Stimulated activated naive CD4-positive, alpha-beta T cell (primary cell): ENCODE measurements at places on chromosomes 7 and 10.

- DNase-seq, result no peak
These were observed 91.7 kb downstream of the ATE1 start for GRCh38 chr10:121836171-121836570.

GRCh38 chr10:782751-783648 lies 93.5 kb upstream of the DIP2C start:
- no peak for DNase-seq

- DNase-seq, result no peak
These were observed 258.1 kb downstream of the RPS24 start for GRCh38 chr10:78291722-78292121.

DNA sequence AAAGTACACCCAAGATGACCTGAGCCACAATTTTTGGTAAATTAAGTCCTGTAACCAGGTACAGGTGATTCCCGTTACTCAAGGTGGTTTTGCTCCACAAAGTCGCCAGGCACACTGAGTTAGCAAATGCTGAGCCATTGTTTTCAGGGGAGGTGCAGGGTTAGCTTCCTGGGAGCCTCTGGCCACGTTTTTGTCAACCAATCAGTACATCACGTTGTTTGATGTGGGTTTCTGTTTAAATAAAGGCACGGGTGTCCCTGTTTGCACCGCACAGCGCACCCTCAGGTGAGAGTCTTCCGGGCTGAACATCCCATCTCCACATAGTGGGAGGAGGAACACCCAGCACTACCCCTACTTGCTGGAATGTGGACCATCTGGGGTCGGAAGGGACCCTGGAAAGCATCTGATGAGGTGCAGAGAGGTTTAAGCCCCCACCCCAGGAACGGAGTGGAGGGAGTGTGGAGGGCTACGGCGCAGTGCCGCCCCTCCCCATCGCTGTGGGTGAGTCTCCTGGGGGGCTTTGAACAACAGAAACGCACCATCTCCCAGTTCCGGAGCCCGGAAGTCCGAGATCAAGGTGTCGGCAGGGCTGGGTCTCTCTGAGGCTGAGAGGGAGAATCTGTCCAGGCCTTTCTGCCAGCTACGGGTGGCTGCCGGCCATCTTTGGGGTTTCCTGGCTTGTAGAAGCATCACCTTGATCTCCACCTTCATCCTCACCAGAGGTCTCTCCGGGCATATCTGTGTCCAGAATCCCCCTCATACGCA lies 42.5 kb downstream of the PRKAG2 start:
- DNase-seq, result no peak

DNA sequence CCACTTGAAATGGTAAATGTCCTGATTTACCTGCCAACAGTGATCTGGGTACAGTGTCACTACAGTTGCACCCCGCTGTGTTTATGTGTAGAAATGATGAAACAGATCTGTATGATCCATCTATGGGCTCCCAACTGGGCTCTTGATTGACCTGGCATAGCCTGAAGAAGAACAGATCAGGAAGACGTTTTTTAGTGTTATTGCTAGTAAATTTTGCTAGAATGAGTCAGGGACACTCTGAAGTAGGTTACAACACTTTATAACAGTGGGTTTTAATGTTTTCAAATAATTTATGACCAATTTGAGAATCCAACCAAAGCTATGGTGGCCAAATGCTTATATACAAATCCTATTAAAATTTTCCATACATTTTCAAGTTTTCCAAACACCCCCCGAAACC lies 110.3 kb downstream of the DKK1 start:
- no peak for DNase-seq

- no peak for DNase-seq
These were observed 12.2 kb downstream of the ADAM12 start for GRCh38 chr10:126375926-126376554.

DNA sequence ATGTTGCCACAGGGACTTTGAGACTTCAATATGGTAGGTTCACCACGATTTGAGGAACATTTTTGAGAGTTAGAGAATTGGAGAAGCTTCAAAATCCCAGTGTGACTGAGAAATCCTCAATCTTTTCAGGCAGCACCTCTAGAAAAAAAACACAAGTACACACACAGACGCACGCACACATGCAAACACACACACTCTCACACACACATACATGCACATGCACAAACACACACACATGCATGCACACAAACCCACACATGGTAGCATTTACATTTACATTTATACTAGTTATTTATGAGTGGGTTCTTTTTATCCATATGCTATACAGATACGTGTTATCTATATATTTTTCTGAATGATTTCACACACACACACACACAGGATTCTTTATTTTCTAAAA lies 901.9 kb downstream of the GATA3 start:
- DNase-seq, result no peak

DNA sequence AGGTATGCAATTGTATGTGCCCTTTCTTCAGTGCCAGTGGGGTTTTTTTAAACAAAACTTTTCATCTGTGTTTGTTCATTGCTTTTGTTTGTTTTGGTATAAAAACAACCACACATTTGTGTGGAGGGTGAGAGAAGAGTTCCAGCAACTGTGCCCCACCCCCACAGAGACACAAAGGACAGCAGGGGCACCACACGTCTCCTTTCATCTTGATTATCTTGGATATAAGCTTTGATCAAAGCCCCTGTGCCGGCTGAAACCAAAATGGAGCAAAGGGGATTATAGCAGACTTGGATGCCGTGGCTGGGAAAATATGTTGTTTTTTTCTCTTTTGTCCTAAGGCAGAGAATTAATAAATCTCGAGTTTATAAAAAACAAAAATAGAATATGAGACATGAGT lies 111.8 kb upstream of the RSU1 start:
- no peak for DNase-seq

DNA sequence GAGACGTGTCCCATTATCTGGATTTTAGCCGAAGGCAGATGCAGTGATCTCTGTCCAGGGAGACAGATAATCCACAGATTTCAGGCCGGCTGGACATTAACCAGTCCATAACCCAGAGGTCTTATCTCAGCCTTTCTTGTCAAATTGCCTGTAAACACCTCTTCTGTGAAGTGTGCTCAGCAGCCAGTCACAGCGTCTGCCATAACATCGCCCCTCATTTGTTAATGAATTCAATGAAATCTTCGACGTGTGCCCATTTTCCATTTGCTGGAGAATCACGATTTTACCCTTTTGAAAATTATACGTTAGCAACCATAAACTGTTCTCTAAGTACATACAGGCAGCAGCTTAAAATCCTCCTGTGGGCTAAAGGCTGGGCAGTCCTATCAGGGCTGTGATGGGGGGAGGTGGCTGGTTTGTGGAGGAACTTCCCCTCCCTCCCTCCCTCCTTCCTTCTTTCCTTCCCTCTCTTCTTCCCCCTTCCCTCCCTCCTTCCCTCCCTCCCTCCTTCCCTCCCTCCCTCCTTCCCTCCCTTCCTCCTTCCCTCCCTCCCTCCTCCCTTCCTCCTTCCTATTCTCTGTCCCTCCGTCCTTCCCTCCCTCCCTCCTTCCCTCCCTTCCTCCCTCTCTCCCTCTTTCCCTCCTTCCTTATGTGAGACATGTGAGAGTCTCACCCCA lies 26.6 kb upstream of the FAM20C start:
- no peak for DNase-seq

DNA sequence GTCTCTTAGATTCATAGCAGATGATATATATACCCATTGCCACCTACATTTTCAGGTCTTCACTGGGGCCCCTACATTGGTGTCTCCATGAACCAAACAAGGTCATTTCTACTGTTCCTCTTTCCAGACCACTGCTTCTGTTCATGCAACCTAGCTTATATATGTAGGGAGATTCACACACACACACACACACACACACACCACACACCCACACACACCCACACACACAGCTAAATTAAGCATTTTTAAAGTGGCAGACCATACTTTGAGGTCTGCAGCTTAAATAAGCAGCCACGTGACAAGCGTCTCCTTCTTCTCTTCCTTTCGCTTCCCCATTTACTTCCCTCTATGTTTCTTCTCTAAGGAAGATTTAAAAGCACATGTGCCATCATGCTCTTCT lies 70.0 kb upstream of the CC2D2B start:
- no peak for DNase-seq

DNA sequence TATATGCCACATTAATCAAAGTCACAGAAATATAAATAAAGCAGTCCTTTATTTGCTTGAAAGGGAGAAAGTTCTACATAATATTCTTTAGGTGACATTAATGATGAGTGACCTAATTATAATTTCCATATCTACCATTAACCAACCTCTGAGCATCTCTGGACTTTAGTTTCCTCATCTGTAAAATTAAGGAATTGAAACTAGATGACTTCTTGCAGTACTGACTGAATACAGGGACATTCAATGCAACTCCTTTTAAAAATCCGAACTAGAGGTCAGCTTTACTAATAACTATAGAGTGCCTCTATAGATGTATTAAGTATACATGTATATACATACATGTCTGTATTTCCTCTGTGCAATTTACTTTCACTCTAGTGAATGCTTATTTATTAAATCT lies 3.9 kb downstream of the FMC1 start:
- DNase-seq, result no peak

GRCh38 chr7:65809259-65809981 lies 63.5 kb upstream of the VKORC1L1 start:
- DNase-seq, result no peak

DNA sequence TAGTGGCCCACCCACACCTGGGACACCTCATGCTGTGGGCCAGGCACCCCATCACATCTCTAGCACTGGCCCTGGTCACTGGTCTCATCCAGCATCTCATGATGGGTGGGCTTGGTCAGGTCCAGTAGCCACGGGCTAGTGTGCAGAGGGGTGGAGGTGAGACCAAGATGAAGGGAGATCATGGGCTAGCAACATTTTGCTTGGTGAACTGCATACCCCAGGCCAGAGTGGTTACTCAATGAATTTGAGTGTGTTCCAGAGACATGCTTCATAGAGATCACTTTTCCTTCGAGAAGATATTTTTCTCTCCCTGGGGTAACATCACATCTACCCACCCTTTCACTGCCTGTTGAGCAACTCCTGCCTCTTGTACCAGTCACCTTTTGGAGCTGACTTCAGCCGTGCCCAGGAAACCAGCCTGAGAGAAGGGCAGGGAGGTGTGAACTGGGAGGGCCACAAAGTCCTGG lies 44.2 kb downstream of the MINDY4 start:
- no peak for DNase-seq

DNA sequence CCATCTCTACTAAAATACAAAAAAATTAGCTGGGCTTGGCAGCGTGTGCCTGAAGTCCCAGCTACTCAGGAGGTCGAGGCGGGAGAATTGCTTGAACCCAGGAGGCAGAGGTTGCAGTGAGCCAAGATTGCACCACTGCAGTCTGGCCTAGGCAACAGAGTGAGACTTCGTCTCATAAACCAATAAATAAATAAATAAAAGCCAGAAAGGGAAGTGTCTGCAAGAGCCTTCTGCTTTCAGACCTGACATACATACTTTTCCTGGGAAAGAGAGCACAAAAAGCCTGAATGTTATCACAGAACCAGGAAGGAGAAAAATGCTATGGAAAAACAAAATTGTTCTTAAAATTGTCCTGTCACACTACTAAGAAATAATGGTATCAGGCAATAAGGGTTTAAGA lies 4.1 kb upstream of the KIF5B start:
- DNase-seq, result no peak

GRCh38 chr7:133540096-133540860 lies 287.4 kb downstream of the EXOC4 start:
- DNase-seq, result no peak

DNA sequence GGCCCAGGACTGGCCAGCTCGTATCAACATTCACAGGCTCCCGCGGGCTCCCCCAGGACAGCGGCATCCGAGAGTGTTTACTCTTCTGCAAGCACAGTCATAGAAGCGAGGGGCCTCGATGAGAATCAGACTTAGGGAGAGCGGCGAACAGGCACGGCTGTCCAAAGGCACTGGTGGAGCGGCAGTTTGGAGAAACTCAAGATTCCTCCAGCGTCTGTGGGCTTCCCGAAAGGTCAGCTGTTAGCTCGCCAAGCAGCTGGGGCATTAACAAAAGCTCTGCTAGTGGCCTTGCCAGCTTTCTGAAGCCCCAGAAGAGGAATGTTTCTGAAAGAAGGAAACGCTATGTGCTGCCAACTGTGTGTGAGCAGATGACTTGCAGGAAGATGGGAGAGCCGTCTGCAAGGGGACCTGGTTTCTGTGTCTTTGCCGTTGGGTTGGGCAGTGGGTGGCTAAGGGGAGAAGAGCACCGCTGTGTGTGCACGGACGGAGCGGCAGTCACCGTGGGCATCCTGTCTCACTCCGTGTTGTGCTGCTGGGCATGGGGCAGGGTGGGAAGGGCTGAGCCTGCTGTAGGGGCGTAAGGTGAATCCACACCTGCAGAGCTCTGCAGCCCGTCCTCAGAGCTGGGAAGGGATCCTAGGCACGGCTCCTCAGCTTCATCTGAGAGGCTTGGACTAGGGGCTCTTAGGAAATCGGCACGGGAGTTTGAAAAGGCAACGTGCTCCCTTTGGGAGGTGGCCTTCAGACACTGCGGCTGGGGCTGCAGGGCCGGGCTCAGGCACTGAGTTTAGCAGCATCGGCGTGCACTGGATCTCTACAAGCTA lies 42.1 kb downstream of the AMZ1 start:
- no peak for DNase-seq

DNA sequence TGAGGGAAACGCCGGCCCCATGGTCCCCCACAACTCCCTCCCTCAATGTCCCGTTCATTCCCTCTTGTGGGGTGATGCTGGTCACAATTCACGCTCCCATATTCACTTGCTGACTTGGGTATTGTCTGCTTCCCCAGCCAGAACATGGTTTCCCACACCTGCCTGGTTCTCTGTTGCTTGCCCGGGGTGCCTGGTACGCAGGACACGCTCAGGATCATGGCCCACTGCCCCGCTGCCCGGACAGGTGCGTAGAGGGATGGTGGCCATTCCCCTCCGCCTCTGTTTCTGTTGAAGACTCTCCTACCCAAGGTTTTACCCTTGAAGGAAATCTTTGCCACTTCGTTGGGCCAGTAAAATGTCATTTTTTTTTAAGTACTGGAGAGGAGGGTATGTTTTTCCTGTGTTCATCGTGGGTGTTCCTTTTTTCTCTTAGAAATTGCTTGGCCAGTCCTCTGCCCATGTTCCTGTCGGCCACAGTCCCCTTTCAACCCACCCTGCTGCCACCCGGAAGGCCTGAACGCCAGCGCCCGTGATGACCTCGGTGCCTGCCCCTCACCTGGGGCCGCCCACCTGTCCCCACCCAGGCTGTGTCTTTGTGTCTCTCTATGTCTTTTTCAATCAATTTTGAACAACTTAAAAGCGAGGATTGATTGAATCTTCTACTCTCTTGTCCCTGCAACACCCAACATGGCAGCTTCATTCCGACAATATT lies 38.2 kb downstream of the FOXL3 start:
- no peak for DNase-seq

DNA sequence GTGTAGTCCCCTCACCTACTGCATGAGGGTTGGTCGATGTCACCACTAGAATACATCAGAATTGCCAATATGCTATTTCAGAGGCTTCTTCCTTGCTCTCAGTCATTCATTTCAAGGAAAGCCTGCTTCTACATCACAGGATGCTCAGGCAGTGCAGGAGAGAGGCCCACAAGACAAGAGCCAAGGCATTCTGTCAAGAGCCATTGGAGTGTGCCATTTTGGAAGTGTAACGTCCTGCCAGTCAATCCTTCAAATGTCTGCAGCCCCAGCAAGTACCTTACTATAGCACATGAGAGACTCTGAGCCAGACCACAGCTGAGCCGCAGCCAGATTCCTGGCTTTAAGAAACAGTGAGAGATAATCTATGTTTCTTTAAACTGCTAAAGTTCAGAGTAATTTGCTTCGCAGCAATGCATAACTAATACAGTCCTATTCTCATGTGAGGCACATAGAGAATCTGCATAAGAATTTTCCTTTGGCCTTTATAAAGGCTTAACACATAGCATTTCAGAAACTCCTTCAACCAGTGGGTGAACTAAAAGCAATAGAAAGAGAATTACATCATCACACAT lies 166.5 kb upstream of the GNAI1 start:
- DNase-seq, result no peak
